ENCODE measurements at places on chromosomes 12 and 14.

- no peak for DNase-seq
These were observed 13.1 kb downstream of the TEDC1 start for GRCh38 chr14:105503935-105504692.

- no peak for DNase-seq
These were observed 260.4 kb downstream of the DPF3 start for GRCh38 chr14:72633551-72633950.

DNA sequence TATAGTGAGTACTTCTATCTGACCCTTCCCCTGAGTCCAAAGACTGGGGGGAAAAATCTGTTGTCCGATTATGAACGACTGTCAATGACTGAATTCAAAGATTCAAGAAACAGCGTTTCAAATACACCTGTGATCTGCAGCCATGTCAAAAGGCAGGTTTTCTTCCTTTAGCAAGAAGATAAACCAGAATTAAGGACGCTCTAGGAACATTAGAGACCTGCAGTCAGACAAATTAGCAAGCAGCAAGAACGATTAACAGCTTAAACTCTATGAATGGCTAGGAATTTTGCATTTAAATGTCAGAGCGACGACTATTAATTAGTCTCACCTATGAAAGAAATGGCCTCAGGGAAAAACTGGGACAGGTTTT is 2.1 kb downstream of the DUSP6 start:
- DNase-seq, result no peak

DNA sequence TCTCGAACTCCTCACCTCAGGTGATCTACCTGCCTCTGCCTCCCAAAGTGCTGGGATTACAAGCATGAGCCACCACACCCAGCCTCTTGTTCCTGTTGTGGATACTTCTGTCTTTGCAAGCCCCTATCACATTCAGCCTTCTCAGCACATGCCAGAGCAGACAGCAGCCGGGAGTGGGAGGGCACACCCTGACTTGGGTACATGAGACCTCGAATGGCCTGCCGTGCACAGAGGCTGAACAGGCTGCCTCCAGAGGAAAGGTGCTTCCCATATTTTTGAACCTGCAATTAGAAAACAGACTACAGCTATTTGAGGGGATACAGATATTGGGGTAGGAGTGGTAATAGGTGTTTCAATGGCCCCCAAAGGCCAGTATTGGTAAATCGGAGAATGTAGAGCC is 307.3 kb upstream of the DIO3 start:
- no peak for DNase-seq

GRCh38 chr12:6828781-6829535 is 751 bp downstream of the P3H3 start:
- DNase-seq, result no peak

DNA sequence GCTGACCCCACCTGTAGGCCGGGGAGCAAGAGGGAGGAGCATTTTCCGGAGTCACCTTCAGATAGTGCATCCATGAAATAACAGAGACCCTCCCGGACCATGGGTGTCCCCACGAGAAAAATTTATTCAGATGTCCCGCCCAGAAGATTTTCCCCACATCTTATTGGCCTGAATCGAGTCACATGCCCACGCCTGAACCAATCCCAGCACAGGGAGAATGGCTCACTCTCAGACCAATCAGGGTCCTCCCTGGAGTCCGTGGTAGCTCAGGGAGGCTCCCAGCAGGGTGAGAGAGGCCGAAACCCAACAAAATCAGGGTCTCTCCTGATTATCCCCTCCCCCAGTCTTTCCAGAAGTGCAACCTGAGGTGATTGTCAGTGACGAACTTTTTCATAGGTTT is 16.4 kb upstream of the NCOR2 start:
- DNase-seq, result no peak

DNA sequence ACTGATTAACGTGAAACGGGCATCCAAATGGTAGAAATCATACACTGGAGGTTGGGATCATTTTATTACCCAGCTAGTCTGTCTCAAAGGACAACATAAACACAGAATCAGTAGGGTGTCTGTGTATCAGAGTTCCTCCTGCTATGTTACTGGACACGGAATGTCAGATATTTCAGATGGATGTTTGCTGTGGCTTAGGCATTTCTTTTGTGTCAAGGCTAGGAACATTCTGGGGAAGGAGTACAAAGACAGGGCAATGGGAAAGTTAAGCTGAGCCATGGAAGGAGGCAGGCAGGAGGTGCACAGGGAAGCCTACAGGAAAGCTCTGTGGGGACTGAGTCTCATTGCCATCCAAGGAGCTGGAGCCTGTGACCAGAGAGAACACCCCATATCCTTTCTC is 254.6 kb downstream of the C12orf75 start:
- DNase-seq, result no peak

GRCh38 chr12:1147821-1148220 is 156.8 kb downstream of the ERC1 start:
- DNase-seq, result no peak

DNA sequence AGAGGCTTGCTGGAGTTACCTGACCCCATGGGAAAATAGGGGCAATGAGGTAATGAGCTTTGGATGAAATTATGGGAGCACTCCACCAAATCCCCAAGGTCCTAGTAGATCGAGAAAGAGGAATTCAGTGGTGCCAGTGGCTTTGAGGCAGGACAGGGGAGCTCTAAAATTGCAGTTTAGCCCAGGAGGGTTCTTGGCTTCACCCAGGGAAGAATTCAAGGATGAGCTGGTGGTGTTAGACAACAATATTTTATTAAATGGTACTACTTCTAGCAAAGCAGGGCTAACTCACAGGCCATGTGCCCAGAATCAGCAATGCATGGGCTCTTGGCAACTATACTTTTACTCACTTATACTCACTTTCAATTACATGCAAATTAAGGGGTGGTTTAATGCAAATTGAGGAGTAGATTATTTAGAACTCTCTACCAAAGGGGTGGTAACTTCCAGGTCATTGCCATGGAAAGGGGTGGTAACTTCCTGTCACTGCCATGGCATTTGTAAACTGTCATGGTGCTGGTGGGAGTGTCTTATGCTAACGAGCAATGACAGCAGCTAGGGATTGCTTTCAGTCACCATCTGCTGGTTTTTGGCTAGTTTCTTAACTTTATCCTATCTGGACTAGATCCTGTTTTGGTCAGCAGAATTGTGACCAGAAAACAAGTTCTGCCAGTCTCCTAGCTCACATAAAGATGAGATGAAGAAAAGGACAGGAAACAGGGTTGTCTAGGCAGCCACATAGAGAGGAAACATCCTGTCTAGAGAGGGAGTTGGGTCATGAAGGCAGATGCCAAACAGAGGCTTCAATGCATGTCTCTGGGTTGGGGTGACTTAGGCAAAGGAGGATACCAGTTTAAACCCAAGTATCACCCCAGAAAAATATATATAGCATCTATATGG is 64.7 kb downstream of the ZNF641 start:
- DNase-seq, result no peak

DNA sequence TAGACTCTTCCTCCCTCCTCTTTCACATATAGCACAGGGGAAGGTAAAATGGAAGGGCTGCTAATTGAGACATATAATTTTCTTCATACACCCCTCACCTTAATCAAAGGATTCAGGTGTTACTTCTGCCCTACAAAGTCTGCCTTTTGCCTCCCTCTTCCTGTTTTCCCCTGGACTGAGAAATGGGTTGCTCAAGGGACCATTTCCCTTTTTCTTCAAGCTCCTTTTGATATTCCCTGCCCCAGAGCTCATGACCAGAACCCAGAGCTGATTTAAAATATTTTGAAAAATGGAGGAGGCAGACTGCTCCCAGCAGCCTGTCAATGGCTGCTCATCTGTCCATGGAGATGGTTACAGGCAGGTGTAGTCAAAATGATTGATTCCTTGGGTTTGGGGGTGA is 6.3 kb upstream of the PIP4K2C start:
- no peak for DNase-seq

DNA sequence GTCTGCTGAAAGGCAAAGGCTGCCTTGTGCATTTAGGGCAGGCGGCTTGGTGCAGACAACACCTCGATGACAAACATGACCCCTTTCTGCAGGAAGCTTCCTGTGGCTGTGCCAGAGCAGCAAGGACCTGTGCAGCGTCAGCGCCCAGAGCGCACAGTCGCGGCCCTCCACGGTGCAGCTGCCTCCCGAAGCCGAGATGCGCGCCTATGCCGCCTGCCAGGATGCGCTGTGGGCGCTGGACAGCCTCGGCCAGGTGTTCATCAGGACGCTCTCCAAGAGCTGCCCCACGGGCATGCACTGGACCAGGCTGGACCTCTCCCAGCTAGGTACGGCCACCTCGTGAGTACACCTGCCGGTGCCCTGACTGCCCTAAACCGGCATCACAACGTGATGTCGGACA is 57.3 kb downstream of the ANKRD9 start:
- no peak for DNase-seq

DNA sequence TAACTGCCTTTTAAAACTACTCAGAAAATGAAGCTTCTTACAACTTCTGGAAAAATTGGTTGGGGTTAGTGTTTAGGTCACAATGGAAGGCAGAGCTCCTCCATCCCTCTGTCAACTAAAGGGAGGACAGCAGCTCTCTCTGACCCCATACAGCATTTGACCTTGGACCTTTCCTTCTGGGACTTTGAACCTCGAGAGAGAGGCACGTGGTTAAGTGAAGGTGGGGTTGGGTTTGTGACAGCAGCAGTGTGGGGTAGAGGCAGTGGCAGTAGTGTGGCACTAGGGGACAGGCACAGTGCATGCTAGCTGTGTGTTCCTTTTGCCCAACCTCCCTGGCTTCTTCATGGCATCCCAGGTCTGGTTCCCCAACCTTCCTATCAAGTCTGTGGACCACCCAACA is 9.4 kb upstream of the C12orf75 start:
- no peak for DNase-seq

DNA sequence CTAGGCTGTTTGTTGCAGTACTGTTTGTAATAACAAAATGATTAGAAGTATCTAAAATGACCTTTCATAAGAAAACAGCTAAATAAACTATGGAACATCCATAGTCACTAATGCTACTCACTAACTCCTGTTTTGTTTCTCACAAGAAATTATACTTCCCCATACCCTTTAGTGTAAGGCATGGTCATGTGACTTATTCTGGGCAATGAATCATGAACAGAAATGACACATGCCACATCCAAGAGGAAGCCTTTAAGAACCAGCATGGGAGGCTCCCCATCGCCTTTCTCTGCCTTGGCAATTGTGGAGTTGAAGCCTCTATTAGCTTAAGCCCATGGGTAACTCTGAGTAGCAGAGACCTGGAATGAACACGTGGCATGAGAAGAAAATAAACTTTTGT is 49.3 kb downstream of the KSR2 start:
- no peak for DNase-seq

DNA sequence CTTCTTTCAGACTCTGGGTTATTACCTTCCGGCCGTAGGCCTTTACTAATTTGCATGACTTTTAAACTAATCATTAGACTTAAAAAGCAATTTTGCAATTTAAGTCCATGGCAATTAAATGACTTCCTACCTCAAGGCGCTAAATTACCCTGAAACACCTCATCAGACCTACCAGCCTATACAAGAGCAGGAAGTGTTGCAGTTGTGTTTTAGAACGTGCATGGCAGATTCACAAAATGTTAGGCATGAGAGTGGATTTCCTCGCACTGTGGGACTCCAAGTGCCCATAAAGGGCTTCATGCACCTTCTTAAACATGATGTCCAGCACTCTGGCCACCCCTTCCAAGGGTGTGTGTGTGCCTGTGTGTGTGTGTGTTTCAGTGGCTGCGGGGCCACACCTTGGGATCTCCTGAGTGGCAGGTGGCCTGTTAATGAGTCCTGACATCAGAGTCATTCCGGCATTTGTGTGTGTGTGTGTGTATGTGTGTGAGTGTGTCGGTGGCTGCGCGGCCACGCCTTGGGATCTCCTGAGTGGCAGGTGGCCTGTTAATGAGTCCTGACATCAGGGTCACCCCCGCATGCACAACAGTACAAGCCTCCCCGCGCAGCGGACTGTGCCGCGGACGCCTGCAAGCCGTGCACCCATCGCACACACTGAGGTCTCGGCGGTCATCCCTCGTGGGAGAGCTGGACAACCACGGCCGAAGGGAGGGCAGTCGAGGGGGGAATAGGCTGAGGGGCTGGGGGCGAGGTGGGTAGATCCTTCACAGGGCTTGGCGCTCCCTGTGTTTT is 900 bp downstream of the C2CD5 start:
- no peak for DNase-seq
